HT1080 (cell line): ENCODE measurements at places on chromosomes 1 and 21. TPM values are rescaled to one million over a fixed set of nuclear protein-coding genes. Genes with fewer than 3 reads are reported as not detected.

DNA sequence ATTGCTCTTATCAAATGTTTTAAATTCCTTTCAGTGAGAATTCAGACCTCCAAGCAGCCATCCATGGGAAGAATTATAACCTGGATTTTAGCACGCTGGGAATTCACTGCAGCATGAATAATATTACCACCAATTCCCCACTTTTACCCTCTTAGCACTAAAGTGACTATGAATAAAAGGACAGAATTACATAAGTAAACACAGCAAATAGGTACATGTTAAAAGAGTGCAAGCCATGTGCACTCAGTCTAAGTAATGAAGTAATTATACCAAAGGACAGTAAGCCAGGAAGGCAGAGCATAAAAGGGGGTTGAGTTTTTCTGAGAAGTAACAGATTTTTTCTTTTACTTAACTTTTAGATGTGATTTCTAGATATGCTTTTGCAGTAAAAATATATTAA lies 176.3 kb downstream of the DENND1B start:
- no peak for DNase-seq

GRCh38 chr1:109877317-109877771 lies 33.3 kb upstream of the CSF1 start:
- peak; percentile 80 for DNase-seq

DNA sequence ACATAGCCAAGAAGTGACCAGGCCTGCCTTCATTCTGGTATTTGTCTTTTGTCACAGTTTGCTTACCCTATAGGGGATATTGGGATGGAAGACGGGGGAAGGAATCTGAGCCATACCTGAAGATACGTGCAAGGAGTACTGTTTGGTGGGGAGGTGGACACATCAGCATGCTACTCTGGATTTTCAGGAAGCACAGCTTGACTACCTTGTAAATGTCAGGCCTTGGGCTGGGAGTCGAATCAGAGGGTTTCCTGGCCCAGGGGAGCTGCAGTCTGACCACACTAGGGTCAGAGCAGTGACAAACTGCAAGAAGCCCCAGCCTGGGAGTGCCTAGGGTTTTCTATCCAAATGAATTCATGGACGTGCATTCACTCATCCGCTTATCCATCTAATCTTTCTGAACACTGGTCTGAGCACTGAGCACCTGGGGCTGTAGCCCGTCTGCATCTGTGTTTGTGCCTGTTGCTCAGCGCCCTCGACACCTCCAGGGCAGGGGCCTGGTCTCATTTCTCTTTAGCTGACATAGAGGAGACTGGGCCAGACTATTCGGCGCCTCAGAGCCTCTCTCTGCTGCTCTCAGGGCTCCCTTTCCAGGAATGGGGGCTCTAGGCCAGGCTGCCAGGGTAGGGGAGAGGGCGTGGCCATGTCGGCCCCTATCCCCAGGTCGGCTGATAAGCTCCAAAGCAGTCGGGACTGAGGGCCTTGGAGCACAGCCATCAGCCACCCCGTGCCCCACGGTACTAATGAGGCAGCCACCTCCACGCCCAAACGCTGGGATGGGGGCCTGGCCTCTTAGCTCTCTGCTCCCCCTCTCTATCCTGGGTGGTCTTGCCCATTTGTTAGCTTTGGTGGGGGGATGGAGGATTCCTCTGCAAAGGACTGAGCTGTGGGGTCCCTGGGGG lies 47.0 kb upstream of the SLC2A1 start:
- DNase-seq: no peak

DNA sequence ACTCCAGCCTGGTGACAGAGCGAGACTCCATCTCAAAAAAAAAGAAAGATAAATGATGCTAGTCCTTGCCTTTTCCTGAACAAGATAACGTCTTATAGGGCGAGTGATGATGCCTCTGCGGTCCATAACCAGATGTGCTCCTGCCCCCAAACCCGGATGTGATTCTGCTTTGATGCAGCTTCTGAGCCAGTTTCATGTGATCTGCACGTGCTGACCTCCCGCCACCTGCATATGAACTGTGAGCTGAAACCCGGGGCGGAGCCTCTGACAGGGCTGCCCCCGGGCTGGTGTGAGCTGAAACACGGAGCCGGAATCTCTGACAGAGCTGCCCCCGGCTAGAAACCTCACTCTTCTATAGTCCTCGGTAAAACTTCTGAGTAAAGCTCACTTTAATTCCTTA lies 1.3 kb downstream of the KRTAP12-4 start:
- peak; percentile 24 for DNase-seq

DNA sequence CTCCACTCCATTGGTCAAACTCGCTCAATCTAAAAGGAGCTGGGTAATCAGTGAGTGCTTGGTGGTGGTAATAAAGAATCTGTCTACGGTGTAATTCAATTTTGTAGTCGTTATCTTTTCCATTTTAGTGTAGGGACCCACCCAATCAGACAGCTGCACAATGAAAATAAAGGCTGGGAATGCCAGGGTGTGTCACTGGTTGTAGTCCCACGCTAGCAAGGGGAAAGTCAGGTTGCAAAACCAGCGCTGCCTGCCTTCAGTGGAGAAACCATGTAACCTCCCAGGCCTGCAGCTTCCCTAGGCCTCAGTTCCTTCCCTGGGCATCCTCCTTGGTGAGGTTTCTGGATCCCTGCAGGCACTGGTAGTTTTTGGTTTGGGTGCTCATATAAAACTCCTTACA lies 49.4 kb upstream of the PPP2R5A start:
- no peak for DNase-seq

GRCh38 chr1:34060901-34061415 lies 104.1 kb downstream of the CSMD2 start:
- no peak for DNase-seq

GRCh38 chr1:24930260-24931145 lies at the start of gene RUNX3:
Gene RUNX3 (minus strand): TSS chr1:24930276. CDS start chr1:24929868, 408 bp downstream.
- DNase-seq: peak; percentile 55

DNA sequence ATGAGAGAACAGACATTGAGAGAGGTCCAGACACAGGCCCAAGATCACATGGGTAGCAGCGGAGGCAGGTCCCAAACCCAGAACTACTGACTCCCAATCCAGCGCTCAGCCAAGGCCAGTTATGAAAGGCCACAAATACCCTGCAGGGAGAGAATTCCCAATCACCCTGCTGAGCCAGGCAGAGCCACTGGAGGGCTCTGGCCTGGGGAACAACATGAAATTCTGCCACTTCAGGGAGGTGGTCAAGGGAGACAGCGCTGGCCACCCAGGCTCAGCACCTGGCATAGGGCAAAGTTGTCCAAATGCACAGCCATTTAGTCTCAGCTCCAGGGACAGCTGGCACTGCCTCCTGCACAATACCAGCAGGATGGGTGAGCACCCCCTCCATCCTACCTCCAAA lies 27.5 kb downstream of the SLC9A1 start:
- DNase-seq: no peak

DNA sequence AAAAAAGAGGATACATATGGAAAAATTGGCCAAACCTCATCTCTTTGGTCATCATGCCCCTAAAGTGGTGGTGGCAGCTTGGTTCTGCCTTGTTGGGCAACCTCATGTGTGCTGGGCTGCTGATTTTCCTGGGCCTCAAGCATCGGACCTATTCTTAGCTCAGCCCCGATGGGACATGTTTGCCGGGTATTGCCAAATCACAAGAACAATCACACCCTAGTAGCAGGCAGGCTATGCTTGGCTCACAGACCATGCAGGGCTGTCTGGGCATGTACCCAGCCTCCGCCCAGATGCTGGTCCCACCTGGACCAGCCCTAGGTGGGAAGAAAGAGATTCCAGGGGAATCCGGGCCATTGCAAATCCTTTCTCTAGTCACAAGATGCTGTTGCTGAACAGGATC lies 189.4 kb upstream of the FGGY start:
- no peak for DNase-seq

DNA sequence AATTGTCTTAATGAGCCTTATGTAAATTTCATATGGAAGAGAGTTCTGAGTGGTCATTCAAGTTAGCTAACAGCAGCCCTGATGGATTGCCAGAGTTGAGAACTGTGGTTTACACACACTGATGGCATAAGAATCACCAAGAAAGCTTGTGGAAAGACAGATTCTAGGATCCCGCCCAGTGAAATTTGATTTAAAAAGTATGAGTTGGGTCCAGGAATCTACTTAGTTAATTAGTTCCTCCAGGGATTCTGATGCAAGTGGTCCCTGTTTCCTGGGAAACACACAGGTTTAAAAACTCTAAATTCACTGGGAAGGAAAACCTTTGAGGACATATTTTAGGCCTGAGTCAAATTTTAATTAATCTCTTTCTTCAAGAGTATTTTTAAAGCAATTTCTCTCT lies 144.3 kb downstream of the NTPCR start:
- no peak for DNase-seq

TINAGL1 gene
- total RNA-seq: 14.5 and 16.0 TPM in 2 replicates

- DNase-seq: peak; percentile 61
These were observed 2.8 kb downstream of the TGFB2 start for GRCh38 chr1:218347723-218348627.

DNA sequence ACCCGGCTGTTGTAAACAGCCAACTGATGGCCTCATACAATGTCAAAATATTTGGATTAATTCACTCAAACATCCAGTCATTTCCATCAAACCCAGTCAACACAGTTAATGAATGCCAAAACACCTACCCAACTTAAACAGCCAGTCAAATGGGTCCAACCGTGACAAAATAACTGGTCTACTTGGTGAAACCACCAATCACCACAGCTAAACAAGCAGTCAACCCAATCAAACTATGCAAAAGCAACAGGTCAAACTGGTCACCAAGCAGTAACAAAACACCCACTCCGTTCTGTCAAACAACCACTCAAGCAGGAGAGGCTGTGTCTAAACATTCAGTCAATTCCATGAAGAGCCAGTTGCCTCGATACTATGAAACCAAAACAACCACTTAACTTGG lies 119.2 kb downstream of the FOXD2 start:
- no peak for DNase-seq

GRCh38 chr21:39934895-39935294 lies 67.7 kb downstream of the PCP4 start:
- no peak for DNase-seq

- DNase-seq: no peak
These were observed 46.4 kb upstream of the RASAL2 start for GRCh38 chr1:178047403-178048093.

LACTBL1 gene
- total RNA-seq: not detected in 2 replicates

GRCh38 chr1:37944086-37944763 lies 2.6 kb downstream of the INPP5B start:
- no peak for DNase-seq

- no peak for DNase-seq
These were observed 65.3 kb downstream of the CAMTA1 start for GRCh38 chr1:6850537-6850936.

DNA sequence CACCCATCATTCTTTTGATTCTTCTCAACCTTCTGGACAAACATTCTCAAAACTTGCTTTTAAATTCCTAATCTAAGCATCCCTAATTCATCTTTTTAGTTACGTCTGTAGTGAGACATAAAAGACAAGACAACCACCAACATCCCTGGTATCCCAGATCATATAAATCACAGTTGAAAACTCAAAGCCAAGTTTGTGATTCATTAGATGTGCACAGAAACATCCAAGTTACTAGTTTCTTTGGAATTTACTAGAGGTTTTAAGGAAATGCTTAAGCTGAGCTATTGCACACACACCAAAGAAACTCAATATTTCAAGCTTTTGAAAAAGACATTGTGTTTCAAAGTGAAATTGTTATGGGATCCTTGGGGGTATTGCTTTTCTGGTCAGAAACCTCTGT lies 47.6 kb downstream of the ATP6V1G3 start:
- peak; percentile 58 for DNase-seq

DNA sequence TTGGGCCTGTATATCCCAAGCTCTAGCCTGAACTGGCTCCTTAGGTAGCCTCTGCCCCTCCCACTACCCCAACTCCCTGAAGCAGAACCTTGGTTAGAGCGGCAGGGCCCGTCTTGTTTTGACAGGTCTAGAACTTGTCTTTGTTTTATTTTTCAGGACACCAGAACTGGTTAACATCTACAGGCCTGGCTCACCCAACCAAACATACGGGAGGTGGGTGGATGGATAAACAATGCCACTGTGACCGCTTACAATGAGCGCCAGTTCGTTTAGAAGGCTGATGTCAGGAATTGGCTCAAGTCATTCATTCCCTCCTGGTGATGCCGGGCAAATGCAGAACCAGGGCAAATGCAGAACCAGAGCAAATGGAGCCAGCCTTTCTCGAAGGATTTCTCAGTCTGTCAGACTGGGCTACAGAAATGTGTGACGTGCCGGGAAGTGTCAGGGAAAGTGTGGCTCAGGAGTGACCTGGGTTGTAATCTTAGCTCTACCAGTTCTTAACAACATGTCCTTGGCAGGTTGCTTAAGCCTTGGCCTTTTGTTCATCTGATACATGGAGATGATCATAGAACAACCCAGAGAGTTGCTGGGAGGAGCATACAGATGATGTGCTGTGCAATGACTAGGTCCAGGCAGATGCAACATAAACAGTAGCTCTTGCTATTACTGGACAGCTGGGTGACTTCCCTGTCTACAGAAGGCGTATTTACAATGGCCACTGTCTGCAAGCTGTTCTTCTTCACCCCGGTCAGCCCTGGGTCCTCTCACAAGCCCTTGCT lies 30.5 kb upstream of the BTG2 start:
- DNase-seq: no peak

RGS5 gene
- 1.8 and 8.6 TPM in 2 replicates for total RNA-seq

DNA sequence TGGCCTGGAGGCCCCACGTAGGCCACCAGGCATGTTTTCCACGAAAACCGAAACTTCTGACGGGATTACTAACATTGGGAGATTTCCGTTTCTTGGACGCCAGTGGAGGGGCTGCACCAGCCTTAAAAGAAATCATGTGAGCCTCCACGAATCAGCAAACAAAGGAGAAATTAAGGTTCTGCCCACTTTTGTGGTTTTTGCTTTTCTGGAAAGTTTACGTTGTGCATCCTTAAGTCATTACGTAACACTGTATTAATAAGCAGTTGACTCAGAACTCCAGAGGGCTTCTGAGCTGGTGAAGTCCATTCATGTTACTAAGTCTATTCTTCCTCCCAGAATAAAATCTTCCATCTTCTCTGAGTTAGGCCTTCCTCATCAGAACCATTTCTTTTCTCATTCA lies 168.5 kb downstream of the PSMG1 start:
- DNase-seq: peak; percentile 93

DNA sequence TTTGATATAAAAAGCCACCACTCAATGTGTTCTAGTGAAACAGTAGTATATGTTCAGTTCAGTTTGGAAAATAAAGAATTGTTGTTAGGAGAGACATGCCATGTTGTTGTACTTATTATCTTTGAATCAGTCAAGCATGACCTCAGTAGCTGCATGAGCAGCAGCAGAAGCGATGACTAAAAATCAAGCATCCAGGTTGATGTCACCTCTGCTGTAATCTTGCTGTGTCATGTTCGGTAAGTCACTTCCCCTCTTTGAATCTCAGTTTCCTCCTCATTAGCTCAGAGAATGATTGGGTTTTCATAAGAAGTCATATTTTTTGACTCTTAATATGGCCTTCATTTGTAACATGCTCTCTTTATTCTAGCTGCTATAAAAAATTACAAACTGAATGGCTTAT lies 428.4 kb upstream of the B3GALT2 start:
- peak; percentile 71 for DNase-seq
